ENCODE measurements at places on chromosomes 4 and X. TPM values are rescaled to one million over a fixed set of nuclear protein-coding genes. Genes with fewer than 3 reads are reported as not detected.

- peak; percentile 70 for DNase-seq
These were observed 66.0 kb upstream of the GEMIN8 start for GRCh38 chrX:14095702-14096101.

DNA sequence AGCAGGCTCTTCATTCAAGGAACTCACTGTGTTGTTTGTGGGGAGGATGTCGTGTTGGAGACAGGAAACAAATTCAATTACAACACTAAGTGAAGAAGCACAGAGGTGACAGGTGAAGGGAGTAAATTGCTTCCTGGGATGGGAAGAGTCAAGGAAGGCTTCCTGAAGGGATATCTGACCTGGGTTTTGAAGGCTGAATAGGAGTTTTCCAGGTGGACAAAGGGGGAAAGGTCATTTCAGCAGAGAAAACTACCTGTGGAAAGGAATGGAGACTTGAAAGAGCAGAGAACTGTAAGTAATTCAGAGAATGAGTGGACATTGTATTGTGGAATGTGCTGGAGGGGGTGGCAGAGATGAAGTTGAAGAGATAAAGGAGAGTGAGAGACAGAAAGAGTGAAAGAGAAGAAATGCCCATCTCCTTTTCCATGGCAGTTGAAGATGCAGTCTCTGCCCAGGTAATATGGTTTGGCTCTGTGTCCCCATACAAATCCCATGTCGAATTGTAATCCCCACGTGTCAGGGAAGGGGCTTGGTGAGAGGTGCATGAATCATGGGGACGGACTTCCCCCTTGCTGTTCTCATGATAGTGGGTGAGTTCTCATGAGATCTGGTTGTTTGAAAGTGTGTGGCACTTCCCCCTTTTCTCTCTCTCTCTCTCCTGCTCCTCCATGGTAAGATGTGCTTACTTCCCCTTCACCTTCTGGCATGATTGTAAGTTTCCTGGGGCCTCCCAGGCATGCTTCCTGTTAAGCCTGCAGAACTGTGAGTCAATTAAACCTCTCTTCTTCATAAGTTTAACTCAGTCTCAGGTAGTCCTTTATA, 205.7 kb upstream of the BCOR start:
- DNase-seq: no peak

RAI2 gene
- 0.33 TPM for total RNA-seq

DNA sequence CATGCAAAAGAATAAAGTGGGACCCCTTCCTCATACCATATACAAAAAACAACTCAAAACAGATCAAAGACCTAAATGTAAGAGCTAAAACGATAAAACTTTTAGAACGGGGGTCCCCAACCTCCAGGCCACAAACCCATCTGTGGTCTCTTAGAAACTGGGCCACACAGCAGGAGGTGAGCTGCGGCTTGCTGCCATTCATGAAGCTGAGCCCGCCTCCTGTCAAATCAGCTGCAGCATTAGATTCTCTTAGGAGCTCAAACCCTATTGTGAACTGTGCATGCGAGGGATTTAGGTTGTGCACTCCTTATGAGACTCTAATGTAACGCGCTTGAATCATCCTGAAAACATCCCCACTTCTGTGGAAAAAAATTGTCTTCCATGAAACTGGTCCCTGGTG, 7.0 kb upstream of the GATA1 start:
- no peak for DNase-seq
